Aorta (tissue), 5 donors: ENCODE measurements at places on chromosomes 4 and X. TPM values are rescaled to one million over a fixed set of nuclear protein-coding genes. Genes with fewer than 3 reads are reported as not detected.

The WNK3 gene
- polyA plus RNA-seq, result under 0.01 TPM

The SSX2B gene
- not detected for polyA plus RNA-seq

The LGI2 gene
- polyA plus RNA-seq, result 0.79 TPM

The CCSER1 gene
- polyA plus RNA-seq, result not detected

The GAGE1 gene
- polyA plus RNA-seq, result not detected

The SLITRK2 gene
- polyA plus RNA-seq, result under 0.01 TPM

DNA sequence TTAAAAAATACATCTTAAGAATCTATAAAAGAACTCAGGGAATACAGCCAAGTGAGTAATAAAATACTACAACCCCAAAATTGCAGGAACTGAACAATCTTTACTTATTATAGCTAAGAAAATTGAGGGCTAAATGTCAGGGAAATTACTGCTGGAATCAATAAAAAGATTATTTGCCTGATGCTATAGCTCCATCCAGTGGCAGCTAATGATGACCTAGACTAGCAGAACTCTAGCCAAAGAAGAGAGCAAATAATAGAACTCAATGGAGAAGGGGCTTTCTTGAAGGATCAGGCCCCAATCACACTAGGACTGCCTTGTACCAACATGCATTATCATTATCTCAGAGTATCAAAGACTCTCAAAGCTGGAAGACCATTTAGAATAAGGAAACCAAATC is 85.0 kb upstream of the FAM241A start:
- no peak for DNase-seq

GRCh38 chr4:106370214-106370613 is 1.6 kb upstream of the GIMD1 start:
- DNase-seq, result no peak

DNA sequence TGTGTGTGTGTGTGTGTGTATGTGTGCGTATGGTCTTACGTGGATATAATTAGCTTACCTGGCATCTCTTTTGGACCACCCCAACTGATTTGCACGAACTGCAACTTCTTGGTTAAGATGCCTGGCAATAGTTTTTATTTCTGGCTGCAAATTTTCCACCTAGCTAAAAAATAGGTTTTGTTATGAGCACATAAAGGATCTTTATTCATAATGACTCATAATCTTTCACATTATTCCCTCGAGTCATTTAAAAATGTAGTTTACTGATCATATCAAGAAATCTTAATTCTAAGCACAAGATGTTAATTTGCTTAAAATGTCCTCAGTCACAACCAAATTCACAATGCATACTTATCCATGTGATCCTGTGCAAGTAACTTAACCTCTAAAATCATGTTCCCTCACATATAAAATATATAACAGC is 1.5 kb downstream of the COX18 start:
- no peak for DNase-seq

GRCh38 chrX:94178145-94178788 is 504.3 kb downstream of the FAM133A start:
- no peak for DNase-seq

GRCh38 chr4:145679991-145680455 is at the start of gene C4orf51:
Gene C4orf51, plus strand, starts transcription at chr4:145680146. Its CDS starts 58 bp downstream, at chr4:145680204.
- DNase-seq, result no peak

GRCh38 chr4:81021981-81022380 is 8.5 kb upstream of the BMP3 start:
- DNase-seq, result no peak

DNA sequence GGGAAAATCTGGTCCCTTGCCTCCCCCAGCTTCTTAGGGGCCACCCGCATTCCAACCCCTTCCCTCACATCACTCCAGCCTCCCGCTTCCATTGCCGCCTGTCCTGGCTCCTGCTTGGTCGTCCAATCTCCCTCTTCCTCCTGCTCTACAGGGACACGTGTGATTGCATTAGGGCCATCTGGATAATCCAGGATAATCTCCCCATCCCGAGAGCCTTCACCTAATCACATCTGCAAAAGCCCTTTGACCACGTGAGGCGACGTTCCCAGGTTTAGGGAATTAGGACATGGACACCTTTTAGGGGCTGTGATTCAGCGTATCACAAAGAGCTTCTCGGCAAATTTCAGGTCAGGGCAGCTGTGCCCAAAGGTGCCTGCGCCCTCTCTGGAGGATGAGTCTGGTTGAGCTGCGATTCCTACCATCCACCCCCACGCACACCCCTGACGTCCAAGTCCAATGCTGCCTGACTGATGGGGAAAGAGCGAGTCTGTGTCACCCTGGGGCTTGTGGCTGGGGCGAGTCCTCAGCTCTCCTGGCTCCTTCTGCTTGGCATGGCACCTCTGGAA is 104.6 kb downstream of the PSAPL1 start:
- DNase-seq, result peak; percentile 46

DNA sequence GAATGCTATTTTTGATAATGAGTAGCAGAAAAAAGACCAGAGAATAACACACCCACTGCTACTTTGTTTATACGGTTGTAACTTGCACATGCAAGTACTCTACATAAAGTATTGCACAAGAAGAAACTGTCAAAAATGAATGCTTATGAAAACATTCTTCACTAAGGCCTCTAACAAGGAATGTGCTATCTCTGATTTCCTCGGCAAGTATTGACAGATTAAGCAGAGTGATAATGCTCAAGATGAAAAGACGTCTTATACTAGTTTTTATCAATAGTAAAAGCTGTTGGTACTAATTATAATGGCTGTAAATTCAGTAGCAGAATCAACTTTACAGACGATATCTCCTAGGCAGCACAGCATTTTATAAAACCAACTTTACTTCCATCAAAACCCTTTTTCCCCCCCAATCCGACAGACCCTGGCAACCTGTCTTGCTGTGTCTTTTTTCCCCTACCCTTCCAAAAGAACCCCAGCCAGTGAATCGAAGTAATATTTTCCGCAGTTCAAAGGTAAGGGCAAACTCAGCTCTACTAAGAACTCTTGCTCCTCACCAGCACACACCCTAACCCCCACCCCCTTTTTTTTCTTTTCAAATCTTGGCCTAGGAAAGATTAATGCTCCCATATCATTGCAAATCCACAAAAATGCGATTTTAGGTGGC is 1.5 kb downstream of the FRYL start:
- DNase-seq, result no peak

- DNase-seq, result no peak
These were observed 696 bp downstream of the SCRG1 start for GRCh38 chr4:173398220-173398619.

GRCh38 chr4:26484032-26484515 is 6.2 kb downstream of the CCKAR start:
- DNase-seq, result no peak

DNA sequence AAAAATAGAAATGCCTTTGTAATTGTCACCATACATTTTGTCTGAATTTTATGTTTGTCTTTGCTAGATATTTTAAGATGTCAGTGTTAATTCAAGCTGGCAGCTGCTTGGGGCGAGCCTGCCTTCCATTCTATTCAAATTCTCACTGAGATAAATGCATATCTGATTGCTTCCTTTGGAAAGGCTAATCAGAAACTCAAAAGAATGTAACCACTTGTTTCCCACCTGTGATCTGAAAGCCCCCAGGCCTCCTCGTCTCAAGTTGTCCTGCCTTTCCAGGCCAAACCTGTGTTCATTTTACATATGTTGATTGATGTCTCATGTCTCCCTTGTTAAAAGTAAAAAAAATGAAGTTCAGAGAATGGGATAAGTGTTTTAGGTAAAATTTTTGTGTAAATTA is 318.7 kb upstream of the TECRL start:
- DNase-seq, result no peak

GRCh38 chr4:176964116-176964691 is 171.5 kb upstream of the VEGFC start:
- no peak for DNase-seq
